HL-60 (cell line): ENCODE measurements at places on chromosomes 16 and 17.
A peak's percentile ranks its signal among the peaks of the same experiment; 100 is the strongest.

GRCh38 chr16:10684511-10685151, 10.1 kb downstream of the TEKT5 start:
- DNase-seq, result no peak

DNA sequence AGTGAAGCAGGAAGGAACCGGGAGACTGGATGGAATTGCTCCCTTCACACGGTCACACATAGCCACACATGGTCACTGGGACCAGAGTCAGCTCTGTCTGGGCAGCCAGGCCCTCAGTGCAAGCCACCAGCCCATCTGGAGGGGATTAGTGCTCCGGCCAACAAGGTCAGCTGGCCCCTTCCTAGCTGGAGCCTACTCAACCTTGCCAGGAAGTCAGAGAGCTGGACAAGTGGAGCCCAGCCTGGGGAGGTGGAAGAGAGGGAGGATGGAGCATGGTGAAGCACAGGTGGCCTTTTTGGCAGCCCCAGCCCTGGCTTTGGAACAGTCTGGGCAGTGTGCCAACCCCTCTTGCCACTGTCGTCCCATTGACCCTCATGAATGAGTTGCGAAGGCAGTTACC, 3.7 kb upstream of the CACNA1G start:
- no peak for DNase-seq

- no peak for DNase-seq
These were observed 85.5 kb upstream of the ZNF469 start for GRCh38 chr16:88297178-88297720.

DNA sequence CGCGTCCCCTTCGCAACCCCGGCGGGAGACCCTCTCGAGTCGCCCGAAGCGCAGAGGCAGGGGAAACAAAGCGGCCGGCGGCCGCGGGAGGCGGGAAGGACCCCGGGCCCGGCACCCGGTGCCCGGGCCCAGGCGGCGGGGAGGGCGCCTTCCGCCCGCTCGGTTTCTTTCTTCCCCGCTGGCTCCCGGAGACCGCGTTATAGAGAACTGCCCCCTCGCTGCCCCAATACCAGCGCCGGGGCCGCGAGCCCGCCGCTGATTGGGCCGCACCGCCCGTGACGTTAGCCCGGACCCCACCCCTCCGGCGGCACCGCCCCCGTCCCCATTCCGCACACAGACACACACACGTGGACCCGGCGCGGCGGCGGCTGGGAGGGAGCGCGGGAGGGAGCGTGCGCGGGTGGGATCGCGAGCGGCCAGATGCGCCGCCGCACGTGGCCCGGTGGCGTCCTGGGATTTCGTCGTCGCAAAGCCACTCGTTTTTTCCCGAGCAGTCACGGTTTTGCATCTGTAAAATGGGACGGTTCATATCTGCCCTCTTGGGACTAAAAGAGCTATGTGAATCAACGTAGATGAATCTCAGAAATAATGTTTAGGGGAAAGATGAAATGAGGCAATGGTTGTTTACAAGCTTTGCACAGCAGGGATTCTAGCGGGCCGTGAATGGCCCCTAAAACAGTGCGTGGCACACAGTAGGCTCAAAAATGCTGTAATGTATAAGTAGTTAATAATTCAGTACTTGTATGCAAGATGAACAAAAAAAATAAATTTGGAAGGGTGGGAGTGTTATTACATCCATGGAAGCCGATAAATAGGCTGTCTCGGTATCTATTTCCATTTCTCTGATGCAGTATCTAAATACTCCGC, at the start of gene EPOP:
Gene EPOP, minus strand, starts transcription at position 209 of the 867 bp plus-strand sequence. CDS start 462 bp downstream, outside the sequence.
- DNase-seq, result peak; percentile 81

DNA sequence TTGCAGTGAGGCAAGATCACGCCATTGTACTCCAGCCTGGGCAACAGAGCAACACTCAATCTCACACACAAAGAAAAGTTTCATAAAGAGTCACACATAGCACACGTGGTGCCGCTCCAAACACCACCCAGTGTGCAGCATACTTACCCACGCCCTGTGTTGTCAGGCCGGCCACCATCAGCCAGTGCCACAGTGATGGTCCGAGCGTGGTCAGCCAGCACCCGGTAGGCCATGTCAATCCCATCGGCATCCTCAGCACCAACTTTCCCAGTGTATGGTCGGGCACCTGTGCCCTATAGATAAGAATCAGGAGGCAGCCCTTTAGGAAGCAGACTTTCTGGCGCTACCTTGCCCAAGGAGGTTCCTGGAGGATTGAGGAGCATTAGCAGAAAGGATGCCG, 17.7 kb upstream of the EXOSC6 start:
- no peak for DNase-seq

GRCh38 chr16:48558371-48558841, 51.6 kb downstream of the N4BP1 start:
- DNase-seq, result peak; percentile 84

DNA sequence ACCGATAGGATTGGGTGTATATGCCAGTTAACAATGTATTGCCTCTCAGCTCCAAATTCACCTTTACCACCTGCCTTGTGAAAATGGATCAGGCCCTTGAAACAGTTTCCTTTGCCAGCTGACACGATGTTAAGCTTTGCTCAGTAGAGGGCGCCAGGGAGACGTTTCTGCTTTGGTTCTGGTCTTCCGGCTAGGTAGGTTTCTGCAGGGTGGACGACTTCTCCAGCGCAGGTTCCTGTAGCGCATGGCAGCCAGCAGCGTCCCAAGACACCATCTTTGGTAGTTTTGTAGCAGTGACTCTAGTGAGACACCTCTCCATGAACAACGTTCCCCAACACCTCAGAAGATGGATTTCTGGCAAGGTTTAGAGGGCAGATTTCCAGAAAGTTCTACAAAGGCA, 24.0 kb downstream of the SYCE1L start:
- no peak for DNase-seq

DNA sequence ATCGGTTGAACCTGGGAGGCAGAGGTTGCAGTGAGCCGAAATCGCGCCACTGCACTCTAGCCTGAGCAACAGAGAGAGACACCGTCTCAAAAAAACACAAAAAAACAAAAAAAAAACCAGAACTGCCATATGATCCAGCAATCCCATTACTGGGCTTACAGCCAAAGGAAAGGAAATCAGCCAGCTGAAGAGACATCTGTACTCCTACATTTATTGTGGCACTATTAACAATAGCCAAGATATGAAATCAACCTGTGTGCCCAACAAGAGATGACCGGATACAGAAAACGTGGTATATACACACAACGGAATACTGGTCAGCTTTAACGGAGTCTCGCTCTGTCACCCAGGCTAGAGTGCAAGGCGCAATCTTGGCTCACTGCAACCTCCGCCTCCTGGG, 14.6 kb downstream of the FANCA start:
- no peak for DNase-seq

DNA sequence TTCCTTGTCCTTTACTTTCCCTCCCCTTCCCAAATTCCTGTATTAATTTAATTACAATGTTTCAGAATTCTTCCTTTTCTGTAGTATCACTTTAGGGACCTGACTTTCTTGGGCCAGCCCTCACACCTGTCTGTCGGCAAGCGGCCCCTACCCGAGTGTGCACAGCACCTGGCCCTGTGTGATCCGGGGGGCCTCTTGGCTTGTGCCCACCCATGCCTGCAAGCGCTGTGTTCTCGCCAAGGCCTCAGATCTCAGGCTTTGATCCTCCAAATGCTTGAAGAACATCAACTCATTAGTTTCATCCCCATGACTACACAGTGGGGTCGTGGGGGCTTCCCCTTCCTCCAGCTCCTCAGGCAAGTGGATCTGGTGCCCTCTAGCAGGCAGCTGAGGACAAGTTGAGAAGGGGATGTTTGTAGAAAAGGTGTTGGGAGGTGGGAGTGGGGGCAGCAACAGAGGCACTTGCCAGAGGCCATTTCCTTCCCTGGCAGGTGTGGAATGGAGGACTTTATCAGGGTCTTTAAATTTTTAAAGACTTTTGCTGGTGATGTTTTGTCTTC, 15.7 kb upstream of the CDH3 start:
- no peak for DNase-seq

DNA sequence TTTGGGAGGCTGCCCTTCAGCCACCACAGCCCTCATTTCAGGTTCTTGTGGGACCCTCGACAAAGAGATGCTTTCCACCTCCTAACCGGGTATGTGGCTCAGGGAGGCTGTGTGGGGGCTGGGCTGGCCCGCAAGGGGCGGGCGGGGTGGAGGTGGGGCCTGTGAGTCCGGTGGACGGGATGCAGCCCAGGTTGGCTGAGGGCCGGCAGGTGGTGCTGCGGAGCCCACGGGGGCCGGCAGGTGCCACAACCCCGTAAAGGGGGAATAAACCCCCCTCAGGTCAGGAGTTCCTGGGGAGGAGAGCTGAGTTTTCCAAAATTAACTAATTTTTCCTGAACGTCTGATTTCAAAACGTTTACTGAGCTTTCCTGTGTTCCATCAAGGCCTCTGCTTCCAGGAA, 4.9 kb upstream of the CIAO3 start:
- no peak for DNase-seq

DNA sequence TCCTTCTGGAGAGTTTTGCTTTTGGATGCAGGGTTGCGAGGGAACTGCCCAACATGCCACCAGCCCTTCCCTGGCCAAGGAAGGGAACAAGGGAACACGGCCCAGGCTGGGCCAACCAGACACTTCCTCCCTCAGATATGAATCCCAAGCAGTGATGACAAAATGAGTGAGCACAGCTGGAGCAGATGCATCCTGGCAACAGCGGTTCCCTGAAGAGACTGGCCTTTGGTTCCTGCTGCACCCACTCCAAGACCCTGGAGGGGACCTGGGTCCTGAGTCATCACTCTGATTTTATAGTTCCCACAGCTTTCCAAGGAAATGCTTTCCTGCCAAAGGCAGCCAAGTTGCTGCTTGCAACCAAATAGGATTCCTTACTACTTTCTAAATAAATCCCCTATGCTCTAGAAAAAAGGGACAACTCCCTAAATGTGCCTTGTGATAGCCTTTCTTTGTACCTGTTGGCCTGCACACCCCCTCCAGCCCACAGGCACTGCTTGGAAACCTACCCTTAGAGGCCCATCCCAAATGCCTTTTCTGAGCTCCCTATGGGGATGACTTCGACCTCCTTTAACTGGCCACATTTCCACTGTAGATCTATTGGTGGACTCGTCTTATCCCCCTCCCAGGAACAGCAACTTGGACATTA, 5.3 kb downstream of the ST3GAL2 start:
- DNase-seq, result peak; percentile 44

GRCh38 chr17:31582151-31582907, 190.9 kb downstream of the RAB11FIP4 start:
- no peak for DNase-seq

DNA sequence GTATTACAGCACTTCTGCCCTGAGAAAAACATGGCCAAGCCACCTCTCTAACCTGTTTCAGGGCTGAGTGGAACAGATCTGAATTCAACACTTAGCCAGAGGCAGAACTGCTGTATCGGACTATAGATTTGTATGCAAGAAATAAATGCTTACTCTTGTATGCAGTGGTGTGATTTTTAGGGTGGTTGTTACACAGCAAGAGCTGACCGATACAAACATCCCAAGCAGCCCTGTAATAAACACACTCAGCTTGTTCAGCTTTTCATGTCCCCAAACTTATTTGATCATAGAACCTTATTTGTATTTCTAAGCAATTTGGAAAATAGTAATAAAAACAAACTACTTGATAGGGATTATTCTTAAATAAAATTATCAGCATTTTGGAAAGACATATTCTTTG, 84.9 kb upstream of the RPH3AL start:
- no peak for DNase-seq

- no peak for DNase-seq
These were observed 36.5 kb downstream of the FA2H start for GRCh38 chr16:74738113-74738541.

DNA sequence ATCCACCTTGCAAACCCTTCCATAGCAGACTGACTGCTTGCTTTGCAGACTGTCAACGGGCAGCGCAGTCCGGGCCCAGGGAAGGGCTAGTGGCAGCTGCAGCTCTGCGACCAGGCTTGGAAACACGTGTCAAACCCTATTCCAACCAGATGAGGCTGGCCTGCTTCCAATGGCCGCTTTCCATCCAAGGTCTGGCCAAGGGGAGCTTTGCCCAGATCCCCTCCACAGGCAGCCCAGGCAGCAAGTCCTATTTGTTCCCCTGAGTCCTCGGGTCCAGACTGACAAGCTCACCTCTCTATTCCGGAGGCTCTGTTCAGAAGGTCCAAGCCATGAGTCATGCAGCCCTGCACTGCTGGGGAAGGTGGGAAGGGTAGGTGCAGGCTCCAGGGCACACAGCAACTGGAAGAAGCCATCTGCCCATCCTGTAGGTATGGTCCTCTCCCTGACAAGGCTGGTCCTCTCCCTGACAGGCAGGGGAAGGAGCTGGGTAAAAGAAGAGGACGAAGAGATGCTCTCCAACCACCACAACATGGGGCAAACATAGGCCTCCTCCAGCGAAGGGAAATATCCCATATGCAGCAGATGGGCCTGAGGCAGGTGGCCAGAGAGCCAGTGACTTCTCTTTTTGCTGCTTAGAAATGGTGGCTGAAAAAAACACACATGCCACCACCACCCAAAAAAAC, 22.6 kb upstream of the AXIN2 start:
- no peak for DNase-seq

DNA sequence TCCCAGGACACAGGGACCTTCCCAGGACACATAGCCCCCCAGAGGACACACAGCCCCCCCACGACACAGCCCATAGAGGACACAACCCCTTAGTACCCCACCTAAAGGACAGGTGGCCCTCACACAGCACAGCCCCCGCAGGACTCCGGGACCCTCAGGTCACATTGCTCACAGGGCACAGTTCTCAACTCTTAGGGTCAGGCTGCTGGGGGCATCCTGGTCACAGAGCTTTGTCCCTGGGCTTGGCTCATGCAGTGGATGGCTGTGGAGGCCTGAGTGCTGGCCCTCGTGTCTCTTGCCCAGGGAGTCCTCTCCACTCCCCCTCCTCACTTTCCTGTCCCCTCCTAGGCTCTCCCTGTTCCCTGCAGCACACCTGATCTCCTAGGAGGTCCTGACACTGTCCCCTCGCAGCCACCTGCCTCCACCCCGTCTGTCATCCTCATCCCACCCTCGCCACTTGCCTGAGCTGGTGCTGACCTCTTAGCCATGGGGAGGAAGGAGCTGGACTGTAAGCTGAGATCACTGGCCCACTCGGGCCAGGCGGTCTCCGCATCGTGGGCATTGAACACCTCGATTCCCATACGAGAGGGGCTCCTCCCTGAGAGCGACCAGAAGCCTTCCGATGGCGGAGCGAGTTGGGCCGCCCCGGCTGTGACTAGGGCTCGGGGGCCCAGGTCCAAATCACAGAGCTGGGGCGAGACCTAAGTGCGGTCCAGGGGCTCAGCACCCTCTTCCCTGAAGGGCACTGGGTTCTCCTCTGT, 1.4 kb upstream of the WDR45B start:
- DNase-seq, result no peak

DNA sequence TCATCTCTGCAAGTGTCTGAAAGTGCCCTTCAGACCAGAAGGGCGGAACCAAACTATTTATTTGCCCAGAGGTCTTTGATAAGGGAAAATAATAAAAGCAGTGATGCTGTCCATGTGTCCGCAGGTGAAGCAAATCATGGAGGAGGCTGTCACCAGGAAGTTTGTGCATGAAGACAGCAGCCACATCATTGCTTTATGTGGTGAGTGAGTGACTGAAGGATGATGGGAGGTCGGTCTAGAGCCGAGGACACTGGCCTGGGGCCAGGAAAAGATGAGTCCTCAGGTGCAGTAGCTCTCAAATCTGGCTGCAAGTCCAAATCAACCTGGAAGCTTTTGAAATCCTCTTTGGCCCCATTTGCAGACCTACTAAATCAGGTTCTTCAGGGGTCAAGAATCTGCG, 6.1 kb downstream of the SGSM2 start:
- no peak for DNase-seq
